ENCODE measurements at places on chromosomes 6 and 20.

DNA sequence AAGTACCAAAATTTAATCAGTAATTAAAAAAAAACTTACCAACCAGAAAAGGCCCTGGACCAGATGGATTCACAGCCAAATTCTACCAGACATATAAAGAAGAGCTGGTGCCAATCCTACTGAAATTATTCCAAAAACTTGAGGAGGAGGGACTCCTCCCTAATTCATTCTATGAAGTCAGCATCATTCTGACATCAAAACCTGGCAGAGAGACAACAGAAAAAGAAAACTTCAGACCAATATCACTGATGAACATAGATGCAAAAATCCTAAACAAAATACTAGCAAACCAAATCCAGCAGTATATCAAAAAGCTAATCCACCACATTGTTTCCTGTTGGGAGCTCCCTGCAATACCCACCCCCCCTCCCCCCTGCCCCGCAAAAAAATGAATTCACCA lies at the start of gene WFDC11:
Gene WFDC11, minus strand, starts transcription at position 101 of the 400 bp plus-strand sequence. CDS start 19,639 bp downstream, outside the sequence.
- no peak for DNase-seq

DNA sequence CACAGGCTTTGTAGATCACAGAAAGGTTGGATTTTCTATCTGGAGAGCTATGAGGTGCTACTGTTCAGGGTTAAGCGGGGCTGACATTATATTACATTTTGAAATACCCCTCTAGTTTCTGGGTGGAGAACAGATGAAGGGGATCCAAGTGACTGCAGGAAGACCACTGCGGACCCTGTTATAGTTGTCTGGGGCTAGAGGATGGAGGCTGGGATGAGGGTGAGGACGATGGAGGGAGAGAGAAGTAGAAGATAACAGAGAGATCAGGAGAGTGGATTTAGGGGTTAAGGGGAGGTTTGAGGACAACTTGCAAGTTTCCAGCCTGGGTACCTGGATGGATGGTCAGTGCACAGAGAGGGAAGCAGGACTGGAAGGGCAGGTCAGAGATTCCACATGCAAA lies 43.5 kb upstream of the TGM2 start:
- no peak for DNase-seq

DNA sequence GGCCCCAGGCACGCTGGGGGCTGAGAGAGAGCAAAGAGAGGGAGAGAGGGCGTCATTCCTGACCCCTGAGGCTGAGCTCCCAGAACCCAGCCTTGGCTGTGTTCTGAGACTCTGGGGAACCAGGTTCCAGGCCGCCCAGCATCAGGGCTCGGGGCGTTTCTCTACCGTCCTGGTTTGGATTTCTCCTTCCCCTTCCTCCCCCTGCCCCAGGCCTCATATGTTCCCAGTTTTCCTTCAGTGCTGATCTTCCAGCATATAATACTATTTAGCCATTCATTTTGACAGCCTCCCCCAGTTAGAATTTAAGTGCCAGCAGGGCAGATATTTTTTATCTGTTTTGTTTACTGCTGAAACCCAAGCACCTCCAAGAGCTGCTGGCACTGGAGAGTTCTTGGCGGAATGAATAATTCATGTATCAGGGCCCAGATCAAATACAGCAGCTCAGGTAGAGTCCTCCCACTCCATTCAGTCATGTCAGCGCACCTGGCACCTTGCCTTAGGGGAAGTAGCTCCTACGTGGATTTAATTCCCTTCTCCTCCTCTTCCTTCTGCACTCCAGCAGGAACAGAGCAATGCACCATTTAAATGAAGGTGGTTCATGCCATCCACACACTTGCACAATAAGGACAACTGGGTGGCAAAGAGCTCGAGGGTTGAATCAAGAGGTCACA lies 23.4 kb upstream of the FRMD1 start:
- DNase-seq = no peak

- DNase-seq = no peak
Observed at GRCh38 chr6:68741501-68742386, 106.7 kb downstream of the ADGRB3 start.

- DNase-seq = no peak
Observed at GRCh38 chr6:31636698-31637596, 15.5 kb downstream of the BAG6 start.

GRCh38 chr6:154488248-154488593 lies 22.3 kb downstream of the CNKSR3 start:
- no peak for DNase-seq

DNA sequence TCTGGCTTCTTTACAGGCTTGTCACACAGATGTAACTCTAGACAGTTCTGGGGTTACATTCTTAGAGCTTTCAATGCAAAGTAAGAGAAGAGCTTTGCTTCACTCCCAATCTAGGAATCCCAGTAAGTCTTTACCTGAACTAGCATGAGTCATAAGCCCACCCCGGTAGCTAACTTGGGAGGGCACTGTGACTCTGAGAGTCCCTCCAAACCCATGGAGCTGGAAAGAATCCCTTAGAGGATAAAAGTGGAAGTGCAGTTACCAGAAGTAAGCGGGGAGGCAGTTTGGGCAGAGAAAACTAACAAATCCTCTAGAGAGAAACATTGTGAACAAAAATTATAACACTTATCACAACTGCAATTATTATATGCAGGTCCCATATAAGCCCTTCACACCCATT lies 84.0 kb upstream of the SMLR1 start:
- DNase-seq = no peak

GRCh38 chr6:13700232-13700631 lies 11.4 kb downstream of the RANBP9 start:
- no peak for DNase-seq

- peak; percentile 67 for DNase-seq
Observed at GRCh38 chr20:6061544-6061943, 7.7 kb upstream of the LRRN4 start.

DNA sequence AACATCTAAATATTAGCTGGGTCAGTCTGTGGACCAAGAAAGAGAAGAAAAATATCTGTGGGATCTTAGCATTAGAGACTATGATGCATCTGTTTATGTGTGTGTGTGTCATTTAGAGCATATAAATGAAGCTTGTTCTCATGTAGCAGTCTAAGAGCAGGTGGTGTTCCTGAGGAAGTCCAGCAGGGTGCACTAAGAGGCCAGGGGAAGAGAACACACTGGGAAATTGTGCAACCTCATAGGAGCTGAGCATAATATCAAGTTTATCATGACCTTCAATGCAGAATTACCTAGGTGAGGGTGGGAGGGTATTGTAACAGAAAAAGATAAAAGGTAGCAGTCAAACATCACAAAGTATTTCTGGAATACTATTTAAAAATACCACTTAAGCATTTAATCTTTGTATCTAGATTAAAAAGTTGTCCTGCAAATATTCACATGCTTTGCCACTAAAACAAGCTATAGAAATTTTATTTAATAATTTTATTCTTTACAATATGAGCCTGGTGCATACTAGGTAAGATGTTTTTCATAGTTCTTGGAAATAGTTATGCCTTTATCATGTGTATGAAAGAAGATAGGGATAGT lies 80.5 kb downstream of the SMPDL3A start:
- peak; percentile 11 for DNase-seq

- DNase-seq = no peak
Observed at GRCh38 chr6:100664274-100665040, 199.7 kb upstream of the SIM1 start.

DNA sequence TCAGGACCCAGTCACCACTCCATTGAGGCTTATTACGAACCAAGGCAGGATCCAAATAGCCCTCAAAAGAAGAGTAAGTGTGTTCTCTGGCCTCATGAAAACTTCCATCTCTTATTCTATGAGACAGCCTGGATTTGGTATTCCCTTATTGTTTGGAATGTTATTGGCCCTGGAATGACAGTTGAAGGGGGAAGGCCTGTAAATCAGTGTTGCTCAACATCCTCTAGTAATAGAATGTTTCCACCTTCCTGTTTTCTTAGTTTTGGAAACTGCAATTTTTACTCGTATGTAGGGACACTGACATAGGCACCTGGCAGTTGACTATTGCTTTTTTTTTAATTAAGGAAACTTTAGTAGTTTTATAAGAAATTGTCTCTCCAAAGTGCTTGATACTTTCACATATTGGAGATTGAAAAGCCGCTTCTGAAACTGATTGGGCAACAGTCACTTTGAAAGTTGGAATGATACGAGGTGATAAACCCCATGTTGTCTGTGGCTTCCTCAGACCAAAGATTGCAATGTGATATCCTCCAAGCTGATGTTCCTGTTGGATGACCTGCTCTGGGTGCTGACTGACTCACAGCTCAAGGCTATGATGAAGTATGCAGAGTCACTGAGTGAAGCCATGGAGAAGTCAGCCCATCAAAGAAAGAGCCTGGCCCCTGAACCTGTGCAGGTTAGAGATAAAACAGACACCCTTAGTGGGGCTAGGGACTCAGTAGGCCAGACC lies 43.1 kb downstream of the BLTP3A start:
- peak; percentile 36 for DNase-seq

DNA sequence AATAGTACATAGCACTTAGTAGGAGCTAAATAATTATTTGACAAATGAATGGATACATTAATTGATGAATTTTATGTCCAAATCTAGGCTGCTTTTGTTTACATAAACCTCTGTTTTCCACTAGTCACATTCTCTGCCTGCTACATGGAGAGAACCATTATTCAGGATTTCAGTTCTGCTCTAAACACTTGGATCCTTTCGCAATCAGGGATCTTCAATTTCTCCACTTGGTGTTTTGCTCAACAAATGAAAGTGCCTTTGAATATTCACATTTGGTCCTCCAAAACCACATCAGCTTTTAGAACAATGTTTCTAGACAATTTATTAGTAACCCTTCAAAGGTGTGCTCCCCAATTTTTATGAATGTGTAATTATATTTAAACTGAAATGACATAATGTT lies 30.6 kb upstream of the HLA-DQB1 start:
- no peak for DNase-seq

DNA sequence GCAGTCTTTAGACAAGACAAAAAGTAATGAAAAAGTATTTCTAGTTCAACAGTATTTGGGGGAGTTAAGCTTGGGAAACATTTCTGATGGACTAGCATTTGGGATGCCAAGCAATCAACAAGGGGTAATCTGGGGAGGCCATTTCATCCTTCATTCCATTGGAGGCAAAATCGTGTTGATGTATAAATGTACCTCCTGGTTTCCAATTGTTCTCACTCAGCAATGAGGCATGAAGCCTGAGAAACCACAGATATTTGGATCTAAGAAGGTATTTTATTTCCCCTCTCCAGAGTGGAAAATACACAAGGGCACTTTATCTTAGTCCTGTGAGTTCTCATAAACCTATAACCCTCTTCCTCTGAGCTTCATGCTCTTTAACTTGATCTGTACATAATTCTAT lies 68.2 kb downstream of the TBX18 start:
- no peak for DNase-seq
